Activated CD4-positive, CD25-positive, alpha-beta regulatory T cell treated with anti-CD3 and anti-CD28 coated beads, Interleukin-2, amount 50 U/mL, for 72 hours (primary cell): ENCODE measurements at places on chromosomes 2 and 18.
A peak's percentile ranks its signal among the peaks of the same experiment; 100 is the strongest.

DNA sequence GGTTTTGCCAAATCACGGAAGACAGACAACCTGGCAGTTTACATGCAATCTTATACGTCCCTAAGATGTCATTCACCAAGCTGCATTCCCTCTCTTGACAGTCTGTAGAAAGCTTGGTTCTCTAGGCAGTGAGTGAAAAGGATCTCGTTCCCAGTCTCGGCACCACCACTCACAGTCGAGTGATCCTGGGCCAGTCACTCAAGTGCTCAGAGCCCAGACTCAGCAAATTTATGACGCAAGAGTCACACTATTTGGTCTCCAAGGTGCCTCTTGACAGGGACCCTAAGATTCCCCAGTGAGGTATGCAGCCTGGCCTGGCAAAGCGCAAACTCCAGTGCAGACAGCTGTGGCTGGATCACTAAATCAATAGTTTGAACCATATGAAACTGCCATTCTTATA is 77.9 kb downstream of the EIPR1 start:
- no peak for DNase-seq

- no peak for DNase-seq
Measured at GRCh38 chr2:215171796-215172195, 33.4 kb upstream of the ABCA12 start.

DNA sequence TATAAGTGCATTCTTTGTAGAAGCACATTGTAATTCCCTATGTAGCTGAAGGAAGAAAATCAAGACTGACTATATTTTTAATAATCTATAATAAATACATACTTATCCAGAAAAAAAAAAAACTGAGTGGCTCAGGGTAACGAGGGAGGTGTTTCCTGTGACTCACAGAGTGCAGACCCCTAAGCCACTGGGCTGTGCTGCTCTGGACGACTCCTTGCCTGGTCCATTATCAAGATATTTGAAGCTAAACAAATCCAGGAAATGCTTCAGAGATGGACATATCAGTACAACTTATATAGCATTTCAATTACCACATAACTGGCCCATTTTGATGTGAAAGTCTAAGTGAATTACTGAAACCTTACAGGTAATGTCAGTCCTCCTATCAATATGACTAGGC is 80.6 kb downstream of the PIGN start:
- no peak for DNase-seq

- DNase-seq = no peak
Measured at GRCh38 chr2:184402381-184402780, 195.9 kb upstream of the ZNF804A start.

GRCh38 chr2:60175290-60175689 is 378.2 kb downstream of the BCL11A start:
- DNase-seq = no peak

DNA sequence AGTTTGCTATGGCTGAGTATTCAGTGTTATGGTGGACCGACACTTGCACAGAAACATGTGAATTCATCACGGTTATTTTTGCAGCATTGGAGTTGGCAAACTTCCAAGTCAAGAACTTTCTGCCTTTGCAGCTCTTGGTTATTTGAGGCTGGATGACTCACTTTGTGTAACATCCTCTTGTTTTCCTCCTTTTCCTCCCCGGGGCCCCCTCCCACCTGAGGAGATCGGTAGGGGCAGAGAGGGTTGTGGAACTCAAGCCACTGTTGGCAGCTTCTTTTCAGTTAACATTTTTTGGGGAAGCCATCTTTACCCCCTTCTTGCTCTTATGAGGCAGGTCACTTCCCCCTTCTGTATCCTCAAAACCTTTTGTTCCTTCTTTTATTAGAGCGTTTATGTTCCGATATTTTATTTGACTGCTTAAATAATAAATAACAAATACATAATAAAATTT is 48.6 kb downstream of the DDX1 start:
- DNase-seq = no peak

DNA sequence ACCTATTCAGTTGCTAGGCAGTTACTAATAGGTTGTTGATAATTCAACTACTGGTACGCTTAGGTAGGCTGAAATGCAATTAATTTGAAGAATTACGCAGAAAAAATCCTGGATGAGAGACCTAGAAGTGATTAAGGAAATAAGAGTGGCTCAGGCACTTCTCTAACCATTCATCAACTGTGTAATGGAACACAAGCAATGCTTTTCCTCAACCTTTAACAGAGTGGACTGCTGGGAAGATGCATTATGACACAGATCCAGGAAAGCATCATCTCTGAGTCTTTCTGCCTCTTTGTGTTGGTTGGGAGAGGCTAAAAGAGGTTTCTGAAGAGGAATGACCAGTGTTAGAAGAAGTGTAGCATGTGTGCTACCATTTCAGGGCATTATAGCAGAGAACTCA is 992.2 kb downstream of the TSN start:
- DNase-seq = no peak

DNA sequence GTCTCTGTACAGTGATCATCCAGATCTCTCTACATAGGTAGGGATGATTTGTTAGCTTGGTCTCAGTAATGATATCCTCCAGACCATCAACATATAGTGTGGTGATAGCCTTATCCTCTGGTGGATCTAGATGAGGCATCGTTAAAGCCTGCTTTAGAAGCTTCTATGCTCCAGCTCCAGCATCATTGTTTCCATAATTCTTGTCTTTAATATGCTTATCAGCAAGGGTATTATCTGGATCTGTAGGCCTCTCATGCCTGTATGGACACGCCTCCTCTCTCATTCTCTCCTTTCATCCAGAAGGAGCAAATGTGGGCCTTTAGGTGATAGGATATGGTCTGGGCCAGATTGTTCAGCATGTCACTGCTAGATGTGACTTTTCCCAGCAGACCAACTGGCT is 234.5 kb upstream of the CHST9 start:
- DNase-seq = no peak

DNA sequence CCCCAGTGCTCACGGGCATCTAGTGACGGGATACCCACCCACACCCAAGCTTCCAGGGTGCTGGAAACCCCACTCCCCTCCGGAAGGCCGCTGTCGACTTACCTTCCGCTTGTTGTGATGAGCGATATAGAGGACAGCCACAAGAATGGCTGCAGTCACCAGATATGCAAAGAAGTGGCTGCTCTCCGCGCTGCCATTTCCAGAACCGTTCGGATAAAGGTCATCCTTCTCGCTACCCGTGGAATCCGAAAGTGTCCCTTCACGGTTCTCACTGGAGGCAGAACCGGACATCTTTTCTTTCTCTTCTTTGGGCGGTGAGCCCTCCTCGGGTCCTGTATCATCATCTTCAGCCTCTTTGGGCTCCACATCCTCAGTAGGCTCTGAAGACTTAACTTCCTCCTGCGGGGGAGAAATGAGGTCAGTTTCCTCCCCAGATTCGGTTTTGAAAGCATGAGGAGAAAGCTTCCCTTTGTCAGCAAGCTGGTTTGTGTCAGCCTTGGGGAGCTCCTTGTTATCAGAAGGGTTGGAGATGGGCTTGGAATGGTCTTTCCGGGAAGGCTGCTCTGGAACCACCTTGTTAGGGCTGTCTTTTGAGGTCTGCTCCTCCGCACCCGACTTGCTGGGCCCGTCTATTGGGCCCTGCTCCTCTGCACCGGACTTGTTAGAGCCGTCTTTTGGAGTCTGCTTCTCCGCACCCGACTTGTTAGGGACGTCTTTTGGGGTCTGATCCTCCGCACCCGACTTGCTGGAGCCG is 1.2 kb downstream of the TGOLN2 start:
- peak; percentile 46 for DNase-seq

GRCh38 chr2:62038975-62039771 is 133.7 kb downstream of the COMMD1 start:
- no peak for DNase-seq

GRCh38 chr18:40413160-40413559 is 1541.9 kb upstream of the PIK3C3 start:
- DNase-seq = no peak

GRCh38 chr2:148022351-148022750 is 1.5 kb downstream of the MBD5 start:
- DNase-seq = no peak
